ENCODE measurements at places on chromosomes 5 and 9.

- DNase-seq = no peak
Measured at GRCh38 chr5:138647794-138648410, 72.7 kb upstream of the HSPA9 start.

GRCh38 chr5:150653145-150653761 lies 7.8 kb upstream of the MYOZ3 start:
- no peak for DNase-seq

- DNase-seq = no peak
Measured at GRCh38 chr5:93616538-93617174, 33.6 kb downstream of the NR2F1 start.

DNA sequence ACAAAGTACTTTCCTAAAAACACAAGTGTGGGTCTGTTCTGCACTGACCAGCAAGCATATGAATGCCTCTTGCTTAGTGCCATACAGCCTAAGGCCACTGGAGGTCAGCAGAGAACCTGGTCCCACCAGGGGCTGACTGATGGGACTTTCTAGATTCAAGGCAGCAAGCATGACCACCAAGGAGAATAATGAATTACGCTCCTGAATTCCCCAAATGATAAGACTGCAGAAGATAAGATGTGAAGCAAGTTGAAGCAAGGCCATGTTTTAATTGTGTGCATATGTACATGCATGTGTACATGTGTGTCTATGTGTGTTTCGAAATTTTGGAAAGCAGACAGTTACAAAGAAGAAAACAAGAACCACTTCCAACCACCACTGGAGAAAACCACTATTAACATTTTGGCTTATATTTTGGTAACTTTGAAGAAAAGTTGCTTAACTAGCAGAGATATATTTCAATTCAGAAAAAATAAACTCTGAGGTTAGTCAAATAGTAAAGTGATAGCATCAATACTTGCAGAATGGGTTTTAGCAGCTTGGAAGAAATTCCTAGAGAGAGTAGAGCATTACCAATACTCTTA lies 70.5 kb downstream of the ERP44 start:
- no peak for DNase-seq

GRCh38 chr9:107542411-107543157 lies 53.0 kb upstream of the KLF4 start:
- no peak for DNase-seq

- no peak for DNase-seq
Measured at GRCh38 chr5:37954561-37954960, 114.7 kb upstream of the GDNF start.

- no peak for DNase-seq
Measured at GRCh38 chr5:33892620-33893137, 889 bp upstream of the ADAMTS12 start.

DNA sequence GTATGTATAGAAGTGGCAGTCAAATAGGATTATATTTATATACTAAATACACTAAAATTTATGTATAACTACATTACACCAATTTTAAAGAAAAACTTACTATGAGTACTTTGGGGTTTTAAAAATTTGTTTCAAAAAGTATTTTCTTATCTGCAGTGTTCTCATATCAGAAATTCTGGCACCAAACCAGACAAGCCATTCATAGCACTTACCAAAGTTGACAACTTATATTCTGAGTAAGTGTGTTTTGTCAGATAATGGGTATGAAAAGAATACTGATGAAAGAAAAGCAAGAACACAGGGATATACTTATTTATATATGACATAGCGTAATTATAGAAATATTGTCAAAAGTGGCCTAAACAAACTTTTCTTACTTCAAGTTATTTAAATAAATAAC lies 67.5 kb downstream of the SPEF2 start:
- DNase-seq = no peak

All from upper lobe of right lung (tissue), 1 donor.